ENCODE measurements at places on chromosomes 2 and 18.

GRCh38 chr18:48084041-48084757 is 153.7 kb upstream of the SMAD2 start:
- DNase-seq = no peak

DNA sequence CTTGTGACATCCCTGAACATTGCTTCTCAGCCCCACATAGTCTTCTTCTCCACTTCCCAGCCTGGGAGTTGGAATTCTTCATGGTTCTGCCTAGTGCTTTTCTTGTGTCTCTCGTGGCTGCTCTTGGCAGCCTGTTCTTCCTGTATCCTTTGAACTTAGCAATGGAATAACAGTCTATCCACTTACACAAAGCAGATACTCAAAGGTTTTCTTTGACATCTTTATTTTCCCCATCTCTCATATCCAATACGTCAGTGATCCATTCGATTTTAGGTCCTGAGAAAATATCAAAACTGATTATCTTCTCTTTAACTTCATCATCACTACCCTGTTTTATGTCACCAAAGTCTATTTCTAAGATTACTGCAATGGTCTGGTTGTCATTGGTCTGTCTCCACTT is 1091.2 kb upstream of the PIK3C3 start:
- DNase-seq = no peak

GRCh38 chr2:229633556-229633955 is 80.8 kb downstream of the DNER start:
- DNase-seq = no peak

GRCh38 chr2:105813405-105813804 is 68.7 kb downstream of the NCK2 start:
- DNase-seq = no peak

- DNase-seq = no peak
Observed at GRCh38 chr2:70123051-70123828, 36.0 kb downstream of the PCBP1 start.

DNA sequence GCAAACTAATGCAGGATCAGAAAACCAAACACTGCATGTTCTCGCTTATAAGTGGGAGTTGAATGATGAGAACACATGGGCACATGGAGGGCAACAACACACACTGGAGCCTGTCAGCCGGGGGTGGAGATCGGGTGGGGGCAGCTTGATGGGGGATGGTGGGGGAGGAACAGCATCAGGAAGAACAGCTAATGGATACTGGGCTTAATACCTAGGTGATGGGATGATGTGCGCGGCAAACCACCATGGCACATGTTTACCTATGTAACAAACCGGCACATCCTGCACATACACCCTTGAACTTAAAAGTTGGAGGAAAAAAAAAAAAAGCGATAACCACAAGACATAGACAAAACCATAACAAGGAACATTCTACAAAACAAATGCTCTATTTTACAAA is 10.4 kb downstream of the CHMP3 start:
- DNase-seq = no peak

GRCh38 chr2:148026573-148026972 is 5.7 kb downstream of the MBD5 start:
- no peak for DNase-seq

DNA sequence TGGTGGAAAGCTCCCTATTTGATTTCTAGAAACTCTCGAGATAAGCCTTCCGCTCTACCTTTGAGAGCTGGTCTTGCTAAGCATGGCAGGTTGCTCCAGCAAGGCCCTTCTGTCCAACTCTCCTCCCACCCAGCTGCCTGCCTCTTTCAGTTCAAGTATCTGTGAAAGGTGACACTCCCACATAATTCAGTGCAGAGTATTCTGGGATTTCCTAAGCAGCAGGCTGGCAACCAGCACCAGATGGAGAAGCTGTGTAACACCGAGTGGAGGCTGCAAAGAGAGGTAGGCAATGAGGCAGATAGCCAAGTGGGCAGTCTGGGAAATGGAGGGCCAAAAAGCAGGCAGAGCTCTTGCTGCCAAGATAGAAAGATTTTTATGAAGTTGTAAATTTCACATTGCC is 88.4 kb upstream of the CAVIN2 start:
- no peak for DNase-seq

- no peak for DNase-seq
Observed at GRCh38 chr18:36448384-36449290, 151.1 kb downstream of the FHOD3 start.

GRCh38 chr2:9965119-9965822 is 13.8 kb downstream of the GRHL1 start:
- DNase-seq = no peak

Measured in stimulated activated CD4-positive, alpha-beta T cell treated with anti-CD3 and anti-CD28 coated beads, Interleukin-1b, Interleukin-23, amount 100 ng/mL, for 1 hour (primary cell).